ENCODE measurements at places on chromosomes 5 and 9.

- no peak for DNase-seq
Observed at GRCh38 chr5:67287510-67288268, 91.1 kb upstream of the CD180 start.

- no peak for DNase-seq
Observed at GRCh38 chr5:73300337-73301207, 127.6 kb downstream of the TMEM174 start.

DNA sequence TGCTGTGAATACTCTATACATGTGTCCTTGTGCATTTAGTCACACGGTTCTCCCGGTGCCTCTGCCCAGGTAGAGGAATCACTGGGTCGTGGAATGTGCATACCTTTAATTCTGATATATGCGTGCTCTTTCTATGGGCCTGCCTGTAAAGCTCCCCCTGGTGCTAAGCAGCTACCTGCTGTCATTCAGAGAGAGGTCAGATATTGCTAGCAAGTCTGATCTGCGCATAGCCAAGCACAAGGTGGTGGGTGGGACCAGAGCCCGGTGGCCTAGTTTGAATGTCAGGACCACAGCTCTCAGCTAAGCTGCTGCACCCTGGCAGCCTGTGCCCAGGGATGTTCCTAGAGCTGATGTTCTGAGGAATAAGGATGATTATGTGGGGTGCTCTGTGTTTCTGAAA lies 33.4 kb downstream of the TJP2 start:
- DNase-seq: no peak

- DNase-seq: peak; percentile 6
Observed at GRCh38 chr5:44332285-44332971, 56.8 kb downstream of the FGF10 start.

GRCh38 chr9:112757940-112758339 lies 7.4 kb downstream of the SNX30 start:
- DNase-seq: no peak

DNA sequence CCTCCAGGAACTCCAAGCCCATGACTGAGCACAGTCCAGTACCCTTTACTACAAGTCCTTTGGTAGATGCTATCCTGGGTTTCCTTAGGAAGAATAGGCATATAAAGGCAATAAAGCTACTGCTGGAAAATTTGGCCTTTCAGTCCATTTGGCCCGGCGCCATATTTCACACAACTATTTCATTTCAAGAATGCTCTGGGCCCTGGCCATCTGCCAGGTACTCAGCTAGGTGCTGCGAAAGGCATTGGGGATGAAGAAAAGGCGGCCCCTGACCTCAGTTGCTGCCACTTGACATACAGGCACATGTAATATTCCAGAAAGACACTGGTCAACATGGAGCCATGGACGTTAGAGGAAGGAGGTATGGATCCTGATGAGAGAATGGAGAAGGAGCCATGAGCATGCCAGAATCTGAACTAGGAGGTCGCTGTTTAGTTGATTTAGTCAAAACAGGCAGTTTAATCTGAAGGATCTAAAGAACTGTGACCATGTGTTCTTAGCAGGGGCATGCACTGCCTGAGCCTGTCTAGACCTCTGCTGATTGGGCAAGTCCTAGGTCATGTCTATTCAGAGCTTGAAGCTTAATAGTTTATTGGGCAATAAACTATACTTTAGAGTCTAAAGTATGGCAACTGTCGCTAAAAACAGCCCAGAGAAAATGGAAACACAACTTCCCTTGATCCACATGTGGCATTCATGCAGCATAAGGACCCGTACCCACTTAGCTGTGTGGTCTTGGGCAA lies 149.3 kb downstream of the MELK start:
- DNase-seq: no peak

DNA sequence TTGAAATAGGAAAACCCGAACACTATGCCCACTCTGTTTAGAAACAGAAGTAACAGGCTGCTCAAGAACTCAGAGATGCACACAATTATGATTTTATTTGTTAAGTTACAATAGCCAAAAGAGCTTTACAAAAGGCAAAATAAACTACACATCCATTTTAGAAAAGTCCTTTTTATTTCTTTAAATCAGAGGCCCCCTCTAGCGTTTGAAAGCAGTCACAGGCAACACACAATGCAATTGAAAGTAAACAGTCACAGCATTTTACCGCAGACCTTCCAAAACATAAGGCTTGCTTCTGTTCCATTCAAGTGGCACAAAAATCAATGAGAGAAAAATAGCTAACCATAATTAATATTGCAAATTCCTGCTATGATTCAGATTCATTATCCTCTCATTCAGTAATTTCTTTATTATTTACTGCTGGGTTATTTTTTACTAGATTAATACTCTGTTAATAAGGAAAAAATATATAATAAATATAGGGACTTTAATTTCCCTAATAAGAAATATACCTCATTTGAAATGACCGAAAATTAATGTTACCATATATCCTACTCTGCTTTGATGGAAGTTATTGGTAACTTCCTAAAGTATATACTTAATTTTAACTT lies 78.3 kb downstream of the CEP120 start:
- DNase-seq: no peak

DNA sequence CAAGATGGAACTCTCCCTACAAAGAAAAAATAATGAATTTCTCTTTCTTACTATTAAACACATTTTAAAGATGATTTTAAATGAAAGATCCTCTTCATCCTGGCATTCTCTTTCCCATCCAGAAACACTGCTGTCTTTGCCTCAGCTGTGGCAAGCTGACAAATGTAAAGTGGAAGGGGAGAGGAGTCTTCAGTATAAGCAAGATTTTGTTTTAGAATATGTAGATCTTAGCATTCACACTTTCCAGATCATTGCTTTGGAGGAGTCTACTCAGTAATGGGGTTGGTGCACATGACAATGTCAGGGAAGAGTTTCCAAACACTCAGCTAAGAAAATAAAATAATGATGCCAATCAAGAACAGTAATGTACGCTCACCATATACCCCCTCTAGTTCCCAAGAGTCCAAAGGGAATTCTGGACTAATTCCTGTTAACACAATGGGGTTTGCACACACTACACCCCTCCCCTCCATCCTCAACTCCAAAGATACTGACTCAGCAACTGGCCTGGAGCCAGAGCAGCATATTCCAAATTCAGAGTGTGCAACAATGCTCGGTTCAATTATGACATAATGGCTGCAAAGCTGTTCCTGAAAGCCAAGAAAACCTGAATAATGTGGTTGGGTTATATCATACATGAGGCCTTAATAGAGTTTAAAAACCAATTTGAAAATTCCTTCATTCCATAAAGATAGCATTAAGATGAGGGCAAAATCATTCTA lies 4.6 kb downstream of the C5orf63 start:
- no peak for DNase-seq

Data from GM13976 (cell line).